ENCODE measurements at places on chromosomes 11 and 22.

GRCh38 chr22:49469896-49470740 lies 357.6 kb downstream of the BRD1 start:
- DNase-seq, result no peak

DNA sequence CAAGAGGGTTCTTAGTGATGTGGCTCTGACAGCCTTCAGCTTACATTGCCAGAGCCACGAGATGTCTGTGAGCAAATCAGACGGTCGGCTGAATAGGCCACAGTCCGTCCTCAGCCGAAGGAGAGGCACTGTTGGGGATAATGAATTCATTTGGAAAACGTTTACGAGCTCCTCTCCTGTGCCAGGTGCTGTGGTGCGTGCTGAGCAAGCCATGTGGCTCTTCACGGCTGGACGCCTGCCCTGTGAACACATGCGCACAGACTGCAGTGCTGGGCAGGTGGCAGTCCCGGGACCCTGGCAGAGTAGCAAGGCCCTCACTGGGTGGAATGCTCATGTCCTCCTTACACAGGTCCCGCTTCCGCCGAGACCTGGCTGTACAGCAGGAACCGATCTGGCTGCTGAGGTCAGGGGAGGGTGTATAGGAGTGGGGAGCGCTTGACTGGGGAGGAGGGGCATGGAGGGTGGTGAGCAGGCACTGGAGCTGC lies 6.8 kb downstream of the TBC1D22A start:
- DNase-seq, result peak; percentile 40

DNA sequence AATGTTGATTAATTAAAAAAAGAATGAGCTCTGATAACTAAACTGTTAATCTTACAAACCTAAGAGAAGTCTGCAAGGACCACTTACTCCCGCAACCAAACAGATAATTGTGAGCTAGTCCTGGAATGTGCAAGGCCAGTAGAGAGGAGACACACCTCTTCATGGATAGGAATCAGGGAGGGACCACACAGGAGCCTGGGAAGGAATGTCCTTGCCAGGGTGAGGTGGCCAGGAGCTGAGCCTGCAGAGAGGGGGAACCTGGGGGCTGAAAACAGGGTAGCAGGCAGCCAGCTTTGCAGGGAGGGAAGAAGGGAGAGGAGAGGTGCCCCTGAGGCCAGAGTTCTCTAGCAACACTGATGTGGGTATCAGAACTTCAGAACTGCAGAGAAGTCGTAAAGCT lies 9.4 kb upstream of the NLRP10 start:
- no peak for DNase-seq

GRCh38 chr11:61149624-61150615 lies 11.3 kb downstream of the VPS37C start:
- DNase-seq, result no peak

DNA sequence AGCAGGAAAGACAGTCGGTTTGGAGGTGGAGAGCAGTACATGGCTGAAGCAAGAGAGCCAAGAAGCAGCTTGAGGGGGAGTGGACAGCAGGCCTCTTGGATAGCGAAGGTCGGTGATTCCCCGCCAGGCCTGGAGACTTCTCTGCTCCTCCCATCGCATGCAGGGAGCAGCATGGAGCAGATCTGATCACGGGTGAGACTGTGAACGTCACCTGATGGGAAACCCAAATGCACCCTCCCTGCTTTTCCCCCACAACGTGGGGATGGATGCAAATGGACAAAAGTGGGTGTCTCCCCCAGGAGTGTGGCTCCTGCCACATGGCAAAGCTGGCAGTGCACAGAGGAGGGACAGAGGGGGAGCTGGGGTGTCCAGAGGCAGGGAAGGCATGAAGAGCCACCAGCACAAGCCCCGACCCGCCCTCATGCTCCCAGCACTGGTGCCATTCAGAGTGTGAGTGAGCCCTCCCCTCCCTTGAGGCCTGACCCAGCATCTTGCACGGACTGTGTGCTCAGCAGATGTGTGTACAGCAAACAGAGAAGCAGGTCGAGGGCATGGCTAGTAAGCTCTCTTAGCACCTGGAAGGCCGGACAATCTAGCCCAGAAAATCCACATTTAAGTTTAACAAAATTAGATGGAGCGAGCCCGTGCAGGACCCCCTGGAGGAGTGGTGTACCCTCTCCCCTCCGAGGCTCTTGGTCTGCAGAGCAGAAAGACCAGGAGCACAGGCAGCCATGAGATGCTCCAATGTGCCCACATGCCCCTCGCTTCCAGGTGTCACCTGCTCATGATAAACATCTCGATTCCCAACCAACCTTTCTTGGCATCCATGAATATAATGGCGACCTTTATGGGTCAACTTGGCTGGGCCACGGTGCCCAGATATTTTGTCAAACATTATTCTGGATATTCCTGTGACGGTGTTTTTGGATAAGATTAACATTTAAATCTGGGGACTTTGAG lies 661.7 kb downstream of the TBC1D22A start:
- DNase-seq, result no peak

GRCh38 chr11:70040869-70041501 lies 37.1 kb upstream of the ANO1 start:
- no peak for DNase-seq

GRCh38 chr11:9575260-9576240 lies 2.1 kb downstream of the WEE1 start:
- DNase-seq, result peak; percentile 81

GRCh38 chr22:42931421-42932196 lies 74.5 kb upstream of the ARFGAP3 start:
- DNase-seq, result no peak

GRCh38 chr11:69243496-69244200 lies 50.3 kb upstream of the MYEOV start:
- DNase-seq, result no peak

DNA sequence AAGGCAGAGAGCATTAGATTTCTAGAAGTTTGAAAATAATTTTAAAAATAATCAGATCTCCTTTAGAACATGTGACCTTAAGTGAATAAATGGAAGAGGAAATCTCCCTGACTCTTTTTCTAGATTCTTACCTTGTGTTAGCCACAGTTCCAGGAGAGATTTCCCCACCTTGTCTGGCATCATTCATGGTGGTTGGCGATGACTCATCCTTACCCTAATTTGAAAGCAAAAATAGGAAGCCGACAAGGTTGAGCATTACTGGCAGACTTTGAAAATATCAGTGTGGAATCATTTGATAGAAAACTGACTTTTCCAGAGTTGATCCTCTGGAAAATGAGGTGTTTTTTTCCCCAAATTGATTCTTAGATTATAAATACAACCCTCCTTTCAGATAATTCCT lies 48.1 kb downstream of the CNTN5 start:
- no peak for DNase-seq

DNA sequence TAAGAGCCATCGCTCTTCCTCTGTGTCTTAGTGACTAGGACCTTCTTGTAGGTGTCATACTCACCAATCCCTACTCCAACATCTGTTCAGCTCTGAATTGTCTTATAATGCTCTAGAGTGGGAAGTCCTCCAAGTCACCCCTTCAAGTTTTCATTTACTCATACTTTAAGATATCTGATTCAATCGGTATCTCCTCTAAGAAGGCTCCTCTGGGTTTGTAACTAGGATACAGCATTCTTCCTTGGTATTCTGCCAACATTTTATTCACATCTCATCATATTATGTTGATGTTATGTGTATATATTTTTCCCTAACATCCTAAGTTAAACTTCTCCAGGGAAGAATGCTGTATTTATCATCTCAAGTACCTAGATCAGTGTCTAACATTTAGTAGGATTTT lies 662.1 kb downstream of the NTM start:
- DNase-seq, result no peak

GRCh38 chr11:87359401-87359800 lies 321.7 kb downstream of the TMEM135 start:
- DNase-seq, result peak; percentile 61

DNA sequence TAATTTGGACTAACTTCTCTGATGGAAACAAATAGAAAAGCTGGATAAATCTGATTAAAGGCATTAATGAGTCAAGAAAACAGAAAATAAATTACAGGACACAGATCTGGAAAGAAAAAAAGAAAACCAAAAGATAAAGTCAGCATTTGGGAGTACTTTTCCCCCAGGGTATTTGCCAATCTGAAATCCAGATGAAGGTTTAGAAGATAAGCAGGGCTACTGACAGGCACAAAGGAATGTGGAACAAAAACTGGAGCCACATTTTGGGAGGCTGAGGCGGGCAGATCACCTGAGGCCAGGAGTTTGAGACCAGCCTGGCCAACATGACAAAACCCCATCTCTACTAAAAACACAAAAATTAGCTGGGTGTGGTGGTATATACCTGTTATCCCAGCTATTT lies 57.2 kb downstream of the SBF2 start:
- DNase-seq, result no peak

DNA sequence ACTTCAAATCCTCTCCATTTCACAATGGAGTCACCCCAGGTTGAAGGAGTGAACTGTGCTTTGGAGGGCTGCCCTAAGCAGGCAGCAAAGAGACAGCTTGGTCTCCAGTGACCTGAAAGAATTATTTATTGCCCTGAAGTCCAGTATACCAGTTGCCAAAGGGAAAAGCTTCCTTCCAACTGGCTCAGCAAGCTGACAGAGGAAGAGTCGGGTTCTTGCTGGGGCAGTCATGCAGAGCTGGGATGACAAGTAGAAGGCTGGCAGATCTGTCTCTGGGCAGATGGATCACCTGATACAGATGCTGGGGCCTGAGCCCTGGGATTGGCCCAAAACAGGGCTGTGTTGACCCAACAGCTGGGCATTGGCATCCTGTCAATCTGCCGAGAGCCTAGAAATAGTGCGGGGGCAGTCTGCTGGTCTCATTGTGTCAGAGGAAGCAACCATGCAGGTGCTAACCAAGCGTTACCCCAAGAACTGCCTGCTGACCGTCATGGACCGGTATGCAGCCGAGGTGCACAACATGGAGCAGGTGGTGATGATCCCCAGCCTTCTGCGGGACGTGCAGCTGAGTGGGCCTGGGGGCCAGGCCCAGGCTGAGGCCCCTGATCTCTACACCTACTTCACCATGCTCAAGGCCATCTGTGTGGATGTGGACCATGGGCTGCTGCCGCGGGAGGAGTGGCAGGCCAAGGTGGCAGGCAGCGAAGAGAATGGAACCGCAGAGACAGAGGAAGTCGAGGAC lies at the start of gene THRSP:
Gene THRSP, plus strand, starts transcription at position 422 of the 742 bp plus-strand sequence. Its CDS starts 21 bp downstream, at position 443.
- DNase-seq, result no peak

DNA sequence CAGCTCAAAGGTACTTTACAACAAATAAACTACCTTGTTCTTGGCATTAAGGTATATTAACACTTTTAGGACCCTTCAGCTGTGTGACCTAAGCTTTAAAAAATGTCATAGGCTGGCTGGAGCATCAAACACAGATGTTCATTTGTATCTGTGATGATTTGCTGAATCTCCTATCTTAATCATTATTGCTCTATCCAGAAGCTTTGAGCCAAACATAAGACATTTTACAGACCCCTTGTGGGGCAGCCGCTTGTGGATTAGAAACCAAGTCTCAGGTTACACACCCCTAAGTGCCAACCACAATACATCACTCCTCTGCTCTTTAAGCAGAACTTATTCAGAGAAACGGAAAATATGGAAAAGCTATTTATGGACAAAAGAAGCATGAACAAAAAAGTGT lies 394.2 kb upstream of the CCDC90B start:
- peak; percentile 58 for DNase-seq

GRCh38 chr22:42644422-42645340 lies 4.3 kb upstream of the ATP5MGL start:
- DNase-seq, result no peak

DNA sequence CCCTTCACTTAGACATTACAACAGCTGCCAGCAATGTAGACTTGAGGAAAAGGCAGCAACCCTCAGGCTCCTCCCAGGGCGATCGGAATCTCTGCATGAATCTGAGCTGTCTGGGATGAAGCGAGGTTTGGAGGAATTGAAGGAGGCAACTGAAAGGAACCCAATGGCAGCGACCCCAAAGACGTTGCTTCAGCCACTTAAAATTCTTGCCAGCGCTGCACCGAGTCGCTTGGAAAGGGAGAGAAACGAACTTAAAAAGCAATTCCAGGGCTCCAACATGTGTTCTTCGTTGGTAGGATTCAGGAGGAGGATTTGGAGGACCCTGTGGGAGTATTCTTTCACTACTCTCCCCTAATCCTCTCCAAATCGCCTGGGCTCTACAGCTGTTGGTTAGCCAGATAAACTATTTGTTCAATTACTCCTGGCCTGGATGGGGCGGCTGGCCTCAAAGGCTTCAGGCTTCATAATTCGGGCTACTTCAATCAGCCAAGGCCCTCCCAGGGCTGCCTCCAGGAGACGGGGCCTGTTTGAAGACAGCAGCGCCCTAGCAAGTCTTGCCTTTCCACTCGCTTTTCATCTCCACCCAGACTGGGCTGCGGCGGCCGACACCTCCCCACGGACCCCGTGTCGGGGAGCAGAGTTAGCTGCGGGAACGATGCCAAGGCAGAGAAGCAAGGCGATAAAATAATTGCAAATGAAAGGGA lies 72.4 kb upstream of the TMEM45B start:
- no peak for DNase-seq

- no peak for DNase-seq
Observed at GRCh38 chr22:27348634-27349033, 452.9 kb downstream of the MN1 start.

DNA sequence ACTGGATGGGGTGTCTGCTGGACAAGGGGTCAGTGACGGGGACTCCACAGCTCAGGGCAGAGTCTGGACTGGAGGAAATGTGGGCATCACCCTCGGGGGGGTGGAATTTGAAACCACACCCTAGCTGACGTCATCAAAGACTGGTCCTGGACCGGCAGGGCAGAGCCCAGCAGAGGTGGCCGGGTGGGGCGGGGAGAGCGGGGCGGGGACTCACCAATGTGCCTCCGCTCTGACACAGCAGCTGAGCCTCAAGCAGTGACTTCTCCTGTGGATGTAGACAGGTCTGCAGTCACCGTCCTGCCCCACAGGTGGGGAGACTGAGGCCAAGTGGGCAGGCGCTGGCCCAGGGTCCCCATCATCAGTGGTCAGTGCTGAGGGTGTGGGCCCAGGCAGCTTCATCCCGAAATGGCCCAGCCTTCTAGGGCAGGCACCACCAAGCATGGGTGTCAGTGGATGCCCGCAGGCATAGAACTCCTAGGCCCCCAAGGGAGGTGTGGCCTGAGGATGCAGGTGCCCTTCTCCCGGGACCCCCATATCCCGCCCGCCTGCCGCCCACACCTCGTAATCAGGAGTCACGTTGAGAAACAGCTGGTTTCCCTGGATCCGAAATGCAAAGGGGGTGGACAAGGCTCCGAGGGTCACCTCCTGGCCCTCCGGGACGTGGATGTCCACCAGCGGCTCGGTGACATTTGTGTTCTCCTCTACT lies 603 bp downstream of the CDHR5 start:
- DNase-seq, result no peak

DNA sequence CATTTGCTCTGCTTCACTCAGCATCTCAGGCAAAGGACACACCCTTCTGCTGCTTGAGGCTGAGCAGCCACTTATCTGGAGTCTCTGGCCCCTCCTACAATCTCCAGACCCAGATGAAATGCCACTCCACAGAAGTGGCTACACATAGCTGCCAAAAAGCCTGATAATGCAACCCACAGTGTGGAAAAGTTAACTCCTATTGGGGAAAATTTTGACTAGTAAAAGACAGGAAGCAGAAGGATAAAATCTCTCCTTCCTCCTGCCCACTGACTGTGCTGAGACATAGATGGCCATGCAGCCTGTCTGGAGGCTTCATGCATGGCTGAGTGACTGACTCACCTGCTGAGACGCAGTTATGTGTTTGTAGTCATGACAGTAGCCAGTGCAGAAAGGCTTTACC lies 92.3 kb upstream of the TEAD1 start:
- no peak for DNase-seq

- no peak for DNase-seq
Observed at GRCh38 chr11:4543561-4543960, 1.4 kb upstream of the OR52M1 start.

GRCh38 chr11:123742031-123742723 lies 717 bp upstream of the ZNF202 start:
- DNase-seq, result no peak

Data from NCI-H1105 (cell line).